NCI-H187 treated with DMSO at 0.1 percent for 48 hours (cell line): ENCODE measurements at places on chromosomes 3 and 15.
A peak's percentile ranks its signal among the peaks of the same experiment; 100 is the strongest.

- DNase-seq, result no peak
Measured at GRCh38 chr3:185537369-185537970, 14.9 kb downstream of the LIPH start.

GRCh38 chr3:119405315-119405714 lies 58.1 kb downstream of the TMEM39A start:
- no peak for DNase-seq

- DNase-seq, result peak; percentile 28
Measured at GRCh38 chr3:114973536-114973935, 173.6 kb downstream of the ZBTB20 start.

DNA sequence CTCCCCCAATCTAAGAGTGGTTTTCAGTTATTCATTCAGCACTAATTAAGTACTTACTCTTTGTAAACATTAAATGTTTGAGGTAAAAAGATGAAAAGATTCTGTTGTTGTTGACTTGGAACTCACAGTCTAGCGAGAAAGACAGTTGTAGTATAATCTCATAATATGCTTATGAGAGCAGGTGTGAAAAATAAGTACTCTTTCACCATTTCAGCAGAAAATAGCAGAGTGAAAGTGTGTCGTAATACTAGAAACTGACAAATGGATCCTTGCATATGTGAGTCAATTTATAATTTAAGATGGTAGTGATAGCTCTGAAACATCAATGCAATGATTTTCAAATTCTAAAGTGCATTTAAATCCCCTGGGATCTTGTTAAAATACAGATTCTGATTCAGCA lies 618.8 kb upstream of the CCDC54 start:
- DNase-seq, result no peak

GRCh38 chr15:25220834-25221233 lies 218.0 kb downstream of the UBE3A start:
- no peak for DNase-seq

GRCh38 chr15:64461721-64462162 lies 1.4 kb downstream of the ZNF609 start:
- DNase-seq, result no peak

DNA sequence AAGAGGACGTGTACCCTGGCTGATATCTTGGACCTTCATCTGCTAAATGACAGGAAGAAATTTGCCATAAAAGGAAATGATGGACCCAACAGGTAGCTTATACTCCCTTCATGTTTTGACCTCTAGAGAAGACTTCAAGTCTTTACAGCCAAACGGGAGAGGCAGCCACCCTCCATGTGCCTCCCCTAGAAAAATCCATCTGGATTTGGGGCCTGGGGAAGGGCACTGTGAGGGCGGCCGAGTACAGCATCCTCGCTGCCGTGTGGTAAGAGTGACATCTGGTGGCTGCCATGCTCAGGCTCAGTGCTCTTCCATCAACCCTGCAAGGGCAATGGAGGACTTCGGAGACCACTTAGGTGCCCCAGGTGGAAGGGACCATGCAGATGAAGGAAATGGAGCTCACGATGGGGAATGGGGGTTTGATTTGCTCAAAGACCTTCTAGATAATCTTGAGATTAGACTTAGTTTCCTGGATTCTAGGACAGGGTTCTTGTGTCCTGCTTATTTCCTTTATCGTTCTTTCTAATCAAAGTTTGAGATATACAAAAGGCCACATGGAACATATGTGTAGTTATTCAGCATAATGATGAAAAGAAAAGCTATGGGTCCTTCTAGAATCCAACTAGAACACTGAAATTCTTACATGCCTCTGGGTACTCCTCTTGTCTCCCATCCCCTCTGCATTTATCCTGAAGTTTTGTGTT lies 44.4 kb downstream of the AQP9 start:
- no peak for DNase-seq

GRCh38 chr3:27715863-27716262 lies 6.3 kb downstream of the EOMES start:
- no peak for DNase-seq

DNA sequence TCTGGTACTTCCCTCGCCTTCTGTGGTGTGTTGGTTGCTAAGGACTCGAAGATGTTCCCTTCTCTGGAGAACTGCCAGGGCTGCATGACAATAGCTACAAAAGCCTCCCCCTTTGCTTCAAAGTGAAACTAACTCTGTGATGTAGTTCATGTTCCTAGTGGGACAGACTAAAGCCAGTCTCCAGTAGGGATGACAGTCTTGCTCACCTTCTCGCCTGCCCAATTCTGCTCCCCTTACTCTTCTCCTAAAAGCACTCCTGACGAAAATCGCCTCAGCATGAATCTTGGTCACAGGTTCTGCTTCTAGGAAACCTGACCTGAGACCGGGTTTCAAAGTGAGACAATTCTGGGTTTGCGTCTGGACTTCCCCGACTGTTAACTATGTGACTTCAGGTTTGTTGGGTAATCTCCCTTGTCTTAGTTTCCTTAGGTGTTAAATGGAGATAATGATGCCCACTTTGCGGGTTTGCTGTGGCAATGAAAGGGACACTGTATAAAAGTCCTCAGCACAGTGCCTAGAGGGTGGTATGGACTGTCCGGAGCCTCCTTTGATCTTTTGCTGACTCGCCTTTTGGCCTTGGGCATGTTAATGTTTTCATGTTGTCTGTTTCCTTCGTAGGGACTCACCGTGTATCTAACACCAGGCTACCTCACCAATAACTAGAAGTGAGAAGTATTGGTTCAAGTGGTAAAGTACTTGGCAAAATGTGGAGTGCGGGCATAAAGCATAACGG lies 24.9 kb upstream of the THRB start:
- no peak for DNase-seq

GRCh38 chr3:128592864-128593263 lies 57.8 kb downstream of the RPN1 start:
- no peak for DNase-seq

DNA sequence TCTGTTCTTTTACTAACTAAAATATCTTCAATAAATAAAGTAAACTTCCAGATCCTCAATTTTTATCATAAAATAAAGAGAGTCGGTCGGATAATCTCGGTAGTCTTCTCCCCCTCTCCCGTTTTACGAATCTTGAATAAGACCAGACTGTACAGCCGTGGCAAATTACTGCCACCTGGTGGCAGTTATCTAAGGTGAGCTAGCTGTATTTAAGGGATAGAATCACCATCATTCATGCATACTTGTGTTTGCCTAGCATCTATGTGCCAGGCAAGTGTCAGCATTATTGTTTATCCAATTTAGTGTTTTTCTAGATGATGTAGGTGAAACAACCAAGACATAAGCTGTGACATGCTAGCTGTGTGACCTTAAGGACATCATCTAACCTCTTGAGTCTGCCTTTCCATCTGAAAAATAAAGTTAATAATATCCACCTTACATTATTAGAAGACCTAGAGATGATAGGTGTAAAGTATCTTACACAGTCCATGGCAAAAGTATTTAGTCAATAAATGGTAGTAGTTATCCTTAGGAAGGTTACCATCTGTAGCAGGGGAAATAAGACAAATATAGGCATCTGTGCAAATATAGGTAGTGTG lies 21.3 kb downstream of the DUT start:
- peak; percentile 13 for DNase-seq

- DNase-seq, result no peak
Measured at GRCh38 chr15:27039152-27039551, 68.2 kb downstream of the GABRG3 start.

- no peak for DNase-seq
Measured at GRCh38 chr3:187976365-187976900, 177.5 kb upstream of the LPP start.

DNA sequence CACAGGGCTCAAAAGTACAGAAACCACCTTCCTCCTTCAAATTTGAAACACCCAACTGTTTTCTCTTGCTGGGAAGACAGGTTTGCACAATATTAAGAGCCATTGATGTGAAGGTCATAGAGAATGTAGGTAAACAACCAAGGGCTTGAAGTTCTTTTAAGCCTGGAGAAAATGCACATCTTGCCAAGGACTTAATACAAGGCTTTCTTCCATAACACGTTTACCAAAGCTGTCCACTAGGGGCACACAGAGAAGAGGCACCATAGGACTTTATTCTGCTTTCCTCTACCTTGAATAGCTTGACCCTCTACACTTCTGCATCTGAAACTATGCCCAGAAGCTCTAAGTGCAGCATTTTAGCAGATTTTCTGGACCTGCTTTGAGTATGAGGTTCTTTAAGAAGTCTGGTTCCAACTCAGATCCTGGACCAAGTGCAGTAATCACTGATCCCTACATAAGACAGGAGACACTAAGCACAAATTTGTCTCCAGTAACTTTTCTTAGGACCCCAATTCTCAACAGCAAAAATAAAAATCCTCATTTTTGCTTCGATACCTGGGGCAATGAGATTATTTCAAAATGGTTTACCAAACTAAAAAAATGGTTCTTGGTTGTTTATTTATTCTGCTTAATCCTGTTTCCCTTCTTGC lies 138.0 kb downstream of the FBN1 start:
- DNase-seq, result no peak

- DNase-seq, result no peak
Measured at GRCh38 chr15:63852407-63852806, 18.7 kb upstream of the HERC1 start.

GRCh38 chr3:23944861-23945662 lies at the start of gene NR1D2:
Gene NR1D2 (plus strand): TSS chr3:23945286. CDS start chr3:23945579, 293 bp downstream.
- DNase-seq, result no peak

DNA sequence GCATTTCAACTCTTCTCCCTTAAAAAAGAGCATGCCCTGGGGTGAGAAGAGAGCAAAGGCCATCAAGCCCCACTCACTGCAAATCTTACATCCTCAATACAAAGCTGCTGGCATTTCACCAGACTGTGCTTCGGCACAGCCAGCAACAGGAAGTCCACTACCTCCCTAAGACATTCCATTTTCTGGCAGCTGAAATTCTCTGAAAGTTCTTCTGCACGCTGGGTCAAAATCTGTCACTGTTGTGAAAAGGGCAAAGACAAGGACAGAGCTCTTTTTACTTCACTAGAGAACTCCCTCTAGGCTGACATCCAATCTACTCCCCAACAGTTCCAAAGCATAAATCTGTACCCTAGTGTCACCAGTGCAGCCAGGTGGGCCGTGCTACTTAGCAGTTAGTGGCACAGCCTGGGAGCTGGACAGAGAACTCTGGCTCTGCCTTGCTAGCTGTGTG lies 6.3 kb downstream of the MTMR10 start:
- no peak for DNase-seq

DNA sequence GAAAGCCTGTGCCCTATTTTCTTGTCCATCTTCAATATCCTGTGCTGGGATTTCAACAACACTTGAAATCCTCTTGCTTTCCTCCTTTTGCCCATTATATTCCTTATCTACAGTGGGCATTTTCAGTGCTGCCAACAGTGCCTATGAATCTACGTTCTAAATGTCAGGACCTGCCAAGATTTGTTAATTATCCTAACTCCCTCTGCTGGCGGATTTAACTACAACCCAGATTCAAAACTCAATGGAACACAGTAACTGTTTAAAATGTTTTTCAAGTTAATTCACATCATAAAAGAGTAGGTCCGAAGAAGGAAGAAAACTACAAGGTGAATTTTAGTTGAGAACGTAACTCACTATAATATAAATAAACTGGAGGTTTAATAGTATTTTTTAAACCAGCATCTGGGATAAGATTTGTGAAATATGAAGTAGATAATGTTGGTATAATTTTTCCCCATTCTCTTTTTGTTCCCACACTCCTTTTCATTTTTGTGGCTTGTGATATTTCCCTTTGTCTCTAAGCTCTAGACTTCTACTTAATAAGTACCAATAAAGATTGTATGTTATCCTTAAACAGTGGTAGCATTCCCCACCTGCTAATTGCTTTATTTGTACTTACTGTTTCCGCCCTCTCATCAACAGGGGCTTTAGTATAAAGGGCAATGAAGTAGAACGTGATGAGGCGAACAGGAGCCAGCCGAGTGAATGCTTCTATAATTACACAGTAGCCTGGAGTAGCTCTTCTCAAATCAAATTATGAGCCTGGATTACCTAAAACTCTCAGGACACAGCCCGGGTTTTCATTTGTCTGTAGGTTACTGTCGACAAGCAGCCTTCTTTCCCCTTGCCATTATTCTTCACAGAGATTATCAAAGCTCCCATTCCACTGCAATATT lies 302.5 kb upstream of the ATP11B start:
- peak; percentile 85 for DNase-seq

- DNase-seq, result no peak
Measured at GRCh38 chr15:71168166-71168834, 53.0 kb downstream of the THSD4 start.

DNA sequence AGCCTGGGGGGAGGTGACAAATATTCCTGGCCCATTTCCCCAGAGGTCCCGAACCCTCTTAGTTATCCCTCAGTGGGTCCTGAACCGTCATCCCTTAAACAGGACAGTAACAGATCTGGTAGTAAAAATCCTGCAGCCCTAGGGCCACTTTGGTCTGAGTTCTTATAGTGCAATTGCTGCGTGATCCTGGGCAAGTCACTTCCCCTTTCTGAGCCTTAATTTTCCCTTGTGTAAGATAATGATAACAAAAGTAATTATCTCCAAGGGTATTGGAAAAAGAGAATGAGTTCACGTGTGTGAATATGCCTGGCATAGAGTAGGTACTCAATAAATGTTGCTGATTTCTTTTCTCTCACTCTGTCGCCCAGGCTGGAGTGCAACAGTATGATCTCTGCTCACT lies 2.9 kb upstream of the JAGN1 start:
- no peak for DNase-seq

GRCh38 chr3:5136919-5137429 lies 14.9 kb downstream of the ARL8B start:
- DNase-seq, result no peak

GRCh38 chr3:50551054-50551659 lies 16.4 kb downstream of the C3orf18 start:
- no peak for DNase-seq

DNA sequence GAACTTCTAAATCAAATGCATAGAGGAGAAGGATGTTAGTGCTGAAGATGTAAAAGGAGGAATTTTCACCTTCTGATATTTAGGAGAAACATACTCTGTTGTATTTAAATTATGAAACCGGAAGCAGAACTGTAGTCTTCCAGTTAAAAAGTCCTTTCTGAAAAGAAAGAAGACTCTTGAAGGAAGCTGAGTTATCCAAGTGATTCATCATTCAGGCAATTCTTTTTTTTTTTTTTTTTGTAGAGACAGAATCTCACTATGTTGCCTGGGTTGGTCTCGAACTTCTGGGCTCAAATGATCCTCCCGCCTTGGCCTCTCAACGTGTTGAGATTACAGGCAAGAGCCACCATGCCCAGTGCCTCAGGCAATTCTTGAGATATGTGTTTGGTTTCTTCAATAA lies 424.8 kb upstream of the TPM1 start:
- DNase-seq, result no peak
